ENCODE measurements at places on chromosomes 11 and 22.

GRCh38 chr11:120612513-120613263, 101.1 kb downstream of the GRIK4 start:
- DNase-seq, result no peak

GRCh38 chr11:33656768-33657167, 43.9 kb downstream of the C11orf91 start:
- no peak for DNase-seq

GRCh38 chr11:64760759-64761420, 1.1 kb upstream of the PYGM start:
- DNase-seq, result no peak

GRCh38 chr11:128867277-128867676, at the start of gene KCNJ1:
TSS of gene KCNJ1 (minus strand) at chr11:128867296. CDS start at chr11:128840243, 27,053 bp downstream.
- DNase-seq, result no peak

GRCh38 chr11:118175993-118176777, at the start of gene SCN2B:
TSS of gene SCN2B (minus strand) at chr11:118176639. CDS start at chr11:118176431, 208 bp downstream.
- DNase-seq, result no peak

- DNase-seq, result no peak
Observed at GRCh38 chr11:66646828-66647227, 8.3 kb downstream of the RBM4 start.

DNA sequence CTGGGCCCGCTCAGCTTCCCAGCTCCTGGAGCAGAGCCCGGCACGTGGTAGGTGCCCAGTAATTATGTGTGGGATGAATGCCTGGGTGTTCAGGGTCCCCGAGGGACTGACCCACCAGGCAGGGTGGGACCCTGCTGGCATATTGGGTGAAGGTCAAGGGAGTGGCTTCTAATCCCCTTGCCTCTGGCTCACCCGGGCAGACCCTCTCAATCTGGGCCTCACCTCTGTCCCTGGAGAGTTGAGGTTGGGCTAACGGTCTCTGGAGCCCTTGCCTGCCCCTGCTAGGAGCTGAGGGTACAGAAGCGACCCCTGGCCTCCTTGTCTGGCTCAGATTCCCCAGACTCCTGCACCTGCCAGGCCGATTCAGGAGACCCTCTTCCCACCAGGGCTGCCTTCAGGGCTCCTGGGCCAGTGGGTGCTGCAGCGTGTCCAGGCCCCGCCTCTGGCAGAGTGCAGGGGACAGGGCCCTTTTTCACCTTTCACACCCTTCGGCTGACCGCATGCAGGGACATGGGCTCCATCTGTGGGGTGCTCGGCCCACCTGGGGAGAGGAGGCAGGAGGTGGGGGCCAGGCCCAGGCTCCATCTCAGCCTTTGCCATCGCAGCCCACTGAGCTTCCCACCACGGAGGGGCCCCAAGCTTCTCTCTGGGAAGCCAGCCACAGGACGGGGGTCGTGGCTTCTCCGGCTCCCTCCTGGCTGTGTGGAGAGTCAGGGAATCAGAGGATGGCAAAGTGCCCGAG, 3.8 kb upstream of the CTSD start:
- no peak for DNase-seq

DNA sequence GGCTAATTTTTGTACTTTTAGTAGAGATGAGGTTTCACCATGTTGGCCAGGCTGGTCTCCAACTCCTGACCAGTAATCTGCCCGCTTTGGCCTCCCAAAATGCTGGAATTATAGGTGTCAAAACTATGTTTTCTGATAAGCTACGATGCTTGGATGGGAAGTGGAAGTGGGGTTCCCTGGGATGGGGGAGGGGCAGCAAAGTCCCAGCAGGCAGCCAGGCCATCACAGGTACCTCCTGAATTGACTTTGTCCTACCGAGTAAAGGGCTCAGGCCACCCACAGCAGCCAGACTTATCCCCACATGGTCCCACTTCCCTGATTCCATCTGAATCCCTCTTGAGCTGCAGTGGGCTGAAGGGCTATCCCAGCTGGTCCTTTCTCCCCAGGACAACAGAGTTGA, 6.9 kb downstream of the FTH1 start:
- no peak for DNase-seq

DNA sequence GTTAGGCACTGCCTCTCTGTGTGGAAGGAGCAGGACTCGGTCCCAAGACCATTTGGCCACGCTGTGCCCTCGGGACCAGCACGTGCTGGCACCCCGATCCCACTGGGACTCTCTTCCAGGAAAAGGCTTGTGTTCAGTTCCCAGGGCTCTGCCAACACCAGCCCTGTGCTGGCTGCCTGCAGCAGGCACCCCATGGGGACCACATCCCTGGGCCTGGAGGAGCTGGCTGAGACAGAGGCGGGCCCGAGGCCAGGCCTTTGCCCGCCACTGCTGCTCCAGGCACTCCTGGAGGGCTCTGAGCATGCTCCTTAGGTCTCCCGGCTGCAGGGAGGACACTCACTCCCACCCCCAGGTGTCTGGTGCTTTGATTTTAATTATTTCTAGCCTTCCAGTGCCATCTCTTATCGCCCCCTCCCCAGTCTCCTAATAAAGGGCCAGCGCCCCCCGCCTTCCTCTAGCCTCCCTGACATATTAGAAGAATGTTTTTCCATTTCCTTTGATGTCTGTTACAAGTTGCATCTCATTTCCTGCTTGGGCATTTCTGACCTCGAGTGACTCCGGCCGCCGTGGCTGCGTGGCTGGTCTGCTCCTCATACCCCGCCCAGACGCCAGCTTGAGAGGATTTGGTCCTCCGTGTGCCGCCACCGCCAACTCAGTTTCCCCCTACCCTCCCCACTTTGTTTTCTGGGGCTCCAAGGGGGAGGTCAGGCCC, 14.4 kb downstream of the CDKN1C start:
- no peak for DNase-seq

DNA sequence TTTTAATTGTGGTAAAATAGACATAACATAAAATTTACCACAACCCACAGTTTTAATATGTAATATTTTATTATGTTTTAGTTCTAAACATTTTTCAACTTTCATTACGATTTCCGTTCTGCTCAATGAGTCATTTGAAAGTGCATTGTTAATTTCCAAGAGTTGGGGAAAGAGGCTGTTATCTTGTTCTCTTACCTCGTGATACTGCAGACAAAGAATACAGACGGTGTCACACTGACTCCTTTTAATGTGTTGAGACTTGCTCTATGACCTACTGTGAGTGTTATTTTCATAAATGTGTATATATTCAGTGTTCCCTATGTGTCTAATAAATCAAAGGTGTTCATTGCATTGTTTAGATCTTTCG, 10.8 kb upstream of the RAC2 start:
- no peak for DNase-seq

DNA sequence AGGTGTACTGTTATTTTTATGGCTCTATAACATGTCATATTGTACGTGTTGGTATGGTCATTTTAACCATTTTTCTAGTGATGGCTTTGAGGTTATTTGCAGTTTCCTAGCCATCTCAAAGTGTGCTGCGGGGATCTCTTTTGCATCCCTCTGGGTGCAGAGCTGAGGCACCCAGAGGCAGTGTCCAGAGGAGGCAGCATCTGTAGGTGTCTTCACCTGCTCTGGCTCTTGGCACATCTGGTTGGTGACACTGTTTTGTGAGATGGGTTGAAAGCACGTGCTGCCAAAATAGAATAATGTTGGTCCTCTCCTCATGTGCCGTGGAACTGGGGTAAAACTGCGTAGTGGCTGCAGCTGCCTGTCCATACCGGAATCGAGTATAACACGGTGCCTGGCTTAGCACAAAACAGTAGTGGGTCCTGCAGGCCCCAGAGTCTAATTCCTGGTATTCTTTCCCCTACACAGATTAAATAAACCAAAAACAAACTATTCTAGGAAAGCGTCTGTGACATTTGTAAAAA, 12.9 kb downstream of the NEAT1 start:
- DNase-seq, result peak; percentile 71

DNA sequence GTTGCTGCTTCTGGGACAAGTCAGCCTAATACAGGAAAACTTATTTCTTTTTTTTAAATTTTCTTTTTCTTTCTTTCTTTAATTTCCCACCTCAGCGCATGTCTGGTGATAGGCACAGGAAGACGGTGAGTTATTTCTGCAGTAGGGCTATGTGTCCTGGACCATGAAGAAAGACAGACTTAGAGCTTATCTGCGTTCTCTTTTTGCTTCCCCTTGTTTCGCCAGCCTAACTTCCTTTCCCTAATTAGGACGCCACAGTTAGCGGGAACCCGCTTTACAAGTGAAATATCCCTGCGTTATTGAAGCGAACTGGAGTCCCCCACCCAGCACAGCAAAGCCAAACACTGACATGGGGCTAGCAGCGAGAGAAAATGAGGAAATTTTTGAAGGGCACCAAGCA, 8.6 kb downstream of the OR6M1 start:
- no peak for DNase-seq

DNA sequence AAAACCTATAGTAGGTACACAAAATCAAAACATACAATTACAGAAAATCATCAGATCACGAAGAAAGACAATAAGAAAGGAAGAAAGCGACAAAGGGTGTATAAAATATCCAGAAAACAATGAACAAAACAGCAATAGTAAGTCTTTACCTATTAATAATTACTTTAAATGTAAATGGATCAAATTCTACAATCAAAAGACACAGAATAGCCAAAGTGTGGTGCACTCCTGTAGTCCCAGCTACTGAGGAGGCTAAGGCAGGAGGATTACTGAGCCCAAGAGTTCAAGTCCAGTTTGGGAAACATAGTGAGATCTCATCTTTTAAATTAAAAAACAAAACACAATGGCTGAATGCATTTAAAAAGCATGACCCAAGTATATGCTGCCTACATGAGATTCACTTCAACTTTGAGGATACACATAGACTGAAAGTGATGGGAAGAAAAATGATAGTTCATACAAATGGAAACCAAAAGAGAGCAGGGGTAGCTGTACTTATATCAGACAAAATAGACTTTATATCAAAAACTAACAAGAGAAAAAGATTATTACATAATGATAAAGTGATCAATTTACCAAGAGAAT, 40.6 kb downstream of the ASCL2 start:
- DNase-seq, result no peak

DNA sequence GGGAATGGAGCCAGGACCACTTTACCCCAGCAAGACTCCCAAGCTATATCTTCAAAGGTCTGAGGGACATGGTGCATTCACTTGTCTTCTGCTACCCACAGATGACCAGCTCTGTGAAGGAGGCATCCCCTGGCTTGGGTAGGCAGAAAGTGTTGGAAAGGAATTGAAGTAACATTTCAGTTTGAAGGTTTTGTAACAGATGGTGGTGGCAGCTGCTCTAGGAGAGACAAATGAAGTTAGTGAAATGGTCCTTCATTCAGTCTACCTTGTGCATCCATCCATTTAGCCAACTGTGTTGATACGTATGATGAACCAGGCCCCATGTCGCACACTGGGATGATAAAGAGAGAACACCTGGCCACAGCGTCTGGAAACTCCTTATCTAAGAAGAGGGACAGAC, 140.5 kb downstream of the COMMD9 start:
- peak; percentile 16 for DNase-seq

DNA sequence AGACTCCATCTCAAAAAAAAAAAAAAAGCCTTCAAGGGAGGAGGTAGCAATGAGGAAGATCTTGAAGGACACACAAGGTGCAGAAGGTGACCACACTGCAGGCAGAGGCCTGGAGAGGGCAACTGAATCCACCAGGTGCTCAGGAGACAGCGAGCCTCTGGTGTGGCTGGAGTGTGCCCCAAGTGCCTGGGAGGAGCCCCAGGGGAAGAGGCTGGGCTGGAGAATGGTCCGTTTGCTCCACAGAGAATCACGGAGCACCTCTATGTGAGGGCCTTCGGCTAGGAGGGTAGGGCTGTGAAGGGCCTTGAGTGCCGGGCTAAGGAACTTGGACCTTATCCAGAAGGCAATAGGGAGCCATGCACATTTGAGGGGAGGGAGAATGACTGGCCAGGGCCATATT, 50.3 kb downstream of the ARRB1 start:
- peak; percentile 46 for DNase-seq

- DNase-seq, result no peak
Observed at GRCh38 chr11:38582151-38582550, 1984.1 kb upstream of the RAG2 start.

DNA sequence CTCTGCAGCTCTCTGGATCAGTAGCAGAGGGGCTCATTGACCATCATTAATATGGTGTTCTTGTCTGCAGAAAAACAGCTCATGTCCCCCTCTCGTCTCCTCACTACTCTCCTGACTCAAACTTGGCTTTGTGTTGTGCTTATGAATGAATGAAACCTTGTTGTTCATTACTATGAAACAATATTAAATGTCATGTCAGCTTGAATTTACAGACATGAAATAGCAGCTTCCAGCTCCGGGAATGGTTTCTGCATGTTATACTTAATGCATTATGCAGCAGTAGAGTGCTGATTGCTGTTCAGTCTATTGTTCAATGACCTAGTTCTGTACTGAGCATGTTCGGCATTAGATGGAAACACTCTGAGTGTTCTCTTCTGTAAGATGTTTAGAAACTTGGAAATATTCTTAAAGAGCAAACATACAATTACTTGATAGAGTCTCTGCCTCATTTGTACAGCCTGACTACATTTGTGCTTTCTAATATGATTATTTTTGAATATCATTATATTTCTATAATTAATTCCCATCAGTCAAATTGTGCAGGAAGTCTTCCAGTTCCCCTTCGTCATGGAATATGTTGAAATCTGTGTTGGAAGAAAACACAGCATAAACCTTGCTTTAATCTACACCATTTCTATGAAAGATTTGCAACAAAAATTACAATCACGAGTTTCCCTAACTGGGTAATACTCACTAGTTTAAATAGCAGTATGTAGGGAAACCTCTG, 340.4 kb downstream of the SOX6 start:
- no peak for DNase-seq

DNA sequence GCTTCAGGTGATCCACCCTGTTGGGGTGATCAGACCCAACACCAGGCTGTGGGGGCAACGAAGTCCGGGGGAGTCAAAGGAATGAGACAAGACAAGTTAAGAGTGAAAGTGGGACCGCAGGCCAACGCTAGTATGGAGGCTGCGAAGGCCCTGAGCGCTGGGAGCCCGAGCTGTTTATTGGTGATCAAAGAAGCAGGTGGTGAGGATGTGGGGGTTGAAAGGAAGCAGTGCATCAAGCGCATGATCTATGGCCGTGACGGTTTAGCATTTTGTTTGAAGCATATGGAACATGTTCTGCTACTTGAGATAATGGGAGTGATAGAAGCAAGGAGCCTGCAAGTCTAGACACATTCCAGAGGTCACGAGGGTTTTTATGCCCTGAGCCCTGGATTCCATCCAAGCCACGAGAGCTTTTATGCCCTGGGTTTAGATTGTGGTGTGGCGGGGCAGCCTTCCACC, 49.5 kb downstream of the MCHR1 start:
- DNase-seq, result peak; percentile 96
